H54 (cell line): ENCODE measurements at places on chromosomes 3 and 15.

DNA sequence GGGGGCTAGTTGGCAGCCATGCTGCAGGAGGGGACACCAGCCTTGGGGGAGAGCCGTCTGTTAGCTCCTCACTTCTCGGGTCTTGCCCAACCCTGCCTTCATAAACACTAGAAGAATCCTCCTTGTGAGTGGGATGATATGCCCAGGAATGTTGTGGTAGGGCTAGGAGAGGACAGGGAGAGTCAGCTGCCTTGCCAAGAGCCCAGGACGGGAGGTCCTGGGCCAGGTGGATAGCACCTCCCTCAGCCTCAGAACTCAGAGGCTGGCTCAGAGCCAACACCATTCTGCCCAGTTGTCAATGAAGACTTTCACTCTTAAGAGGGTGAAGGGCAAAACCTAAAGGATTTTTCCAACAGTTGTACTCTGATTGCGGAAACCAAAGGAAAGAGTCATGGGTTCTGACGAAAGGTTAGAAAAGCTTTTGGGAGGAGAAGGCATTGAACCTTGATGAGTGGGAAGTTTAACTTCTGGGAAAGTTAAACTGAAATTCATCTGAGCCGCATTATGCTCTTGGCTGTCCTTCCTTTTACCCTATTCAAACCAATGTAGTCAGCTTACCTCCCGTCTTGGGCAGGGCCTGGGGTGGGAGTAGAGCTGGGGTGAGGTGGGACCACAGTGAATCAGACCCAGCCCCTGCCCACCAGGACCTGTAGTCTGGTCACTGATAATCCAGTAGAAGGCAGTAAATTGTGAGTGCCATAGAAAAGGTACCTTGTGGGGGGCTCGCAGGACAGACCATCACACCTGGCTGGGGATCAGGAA, 81.9 kb downstream of the FAM43A start:
- no peak for DNase-seq

DNA sequence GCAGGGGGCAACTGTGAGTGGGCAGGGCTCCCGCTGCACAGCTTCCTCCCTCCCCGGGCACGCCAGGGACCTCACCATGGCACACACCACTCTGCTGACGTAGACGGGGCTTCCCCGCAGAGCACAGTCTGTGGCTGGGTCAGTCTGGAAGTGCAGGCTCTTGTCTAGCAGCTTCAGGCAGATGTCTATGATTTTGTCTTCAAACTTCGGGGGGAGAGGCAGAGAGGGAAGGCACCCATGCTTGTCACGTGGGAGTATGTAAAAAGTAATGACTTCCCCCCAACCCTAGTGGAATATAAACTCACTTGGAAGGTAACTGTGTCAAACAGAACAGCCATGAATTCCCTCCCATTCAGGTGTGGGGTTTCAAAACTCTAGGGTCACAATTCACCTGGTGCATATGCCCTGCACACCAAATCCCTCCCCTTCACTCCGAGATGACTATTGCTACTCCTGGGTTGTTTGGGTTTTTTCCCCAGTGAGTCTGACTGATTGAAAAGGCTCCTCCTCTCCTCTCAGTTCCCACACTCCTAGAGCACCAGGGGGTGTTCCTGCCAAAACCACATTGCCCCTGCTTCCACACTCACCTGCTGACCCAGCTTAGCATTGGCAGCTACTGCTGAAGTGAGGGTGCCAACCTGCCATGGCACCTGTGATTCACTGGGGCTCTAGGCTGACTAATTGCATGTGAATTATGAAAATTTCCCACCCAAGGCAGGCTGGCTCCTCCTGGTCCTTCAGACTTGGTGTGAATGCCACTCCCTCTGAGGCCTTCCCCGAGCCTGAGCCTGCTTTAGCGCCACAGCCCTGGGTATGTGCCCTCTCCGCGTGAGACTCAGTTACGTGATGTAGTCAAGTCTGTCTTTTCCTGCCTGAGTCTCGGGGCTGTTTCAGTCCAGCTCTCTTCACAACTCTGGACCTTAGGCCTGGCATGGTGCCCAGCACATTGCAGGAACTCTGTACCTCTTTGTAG, 13.0 kb downstream of the TGM5 start:
- peak; percentile 79 for DNase-seq

GRCh38 chr3:145326666-145327065, 834.3 kb downstream of the PLOD2 start:
- no peak for DNase-seq

GRCh38 chr3:129606636-129607390, at the start of gene PLXND1:
Gene PLXND1 (minus strand): TSS chr3:129606676. CDS start chr3:129606639, 37 bp downstream.
- DNase-seq, result peak; percentile 87

- no peak for DNase-seq
Measured at GRCh38 chr3:151419806-151420205, 35.3 kb upstream of the P2RY12 start.

DNA sequence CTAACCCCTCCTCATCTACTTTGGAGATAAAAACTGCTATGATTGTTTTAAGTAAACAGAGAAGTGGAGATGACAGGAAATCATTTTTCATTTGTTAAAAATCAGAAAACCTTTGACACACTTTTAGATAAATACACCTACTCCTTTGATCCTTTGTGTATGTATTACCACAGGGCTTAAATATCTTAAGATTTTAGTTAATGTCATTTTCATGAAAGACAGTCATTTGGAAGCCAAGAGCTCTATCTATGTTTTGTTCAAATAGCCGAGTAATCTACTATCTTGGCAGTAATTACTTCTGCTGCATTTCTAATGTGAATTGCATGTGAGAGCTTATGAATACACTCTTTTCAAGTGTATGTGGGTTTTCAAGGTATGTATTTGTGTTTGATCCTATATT, 2.0 kb downstream of the ARPP21 start:
- DNase-seq, result no peak

- no peak for DNase-seq
Measured at GRCh38 chr3:105781871-105782270, 86.9 kb downstream of the CBLB start.

DNA sequence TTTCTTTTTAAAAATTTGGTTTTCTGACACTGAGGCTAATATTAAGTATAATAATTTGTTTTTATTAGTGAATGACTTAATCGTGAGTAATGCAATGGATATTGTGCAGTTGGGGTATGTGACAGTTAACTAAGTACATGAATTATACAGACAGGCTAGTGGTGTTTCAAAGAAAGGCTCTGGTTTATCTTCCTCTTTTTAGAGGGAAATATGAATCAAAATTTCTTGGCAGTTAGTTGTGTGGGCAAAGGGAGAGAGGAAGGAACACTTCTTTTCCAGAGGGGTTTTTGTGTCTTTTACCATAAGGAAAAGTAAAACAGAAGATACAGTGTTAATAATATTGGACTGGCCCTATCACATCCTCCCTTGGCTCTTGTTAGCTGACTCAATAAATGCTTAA, 2.7 kb downstream of the ZNF654 start:
- DNase-seq, result no peak

GRCh38 chr3:36403661-36404060, 23.4 kb downstream of the STAC start:
- DNase-seq, result no peak

GRCh38 chr15:51025454-51025846, 69.3 kb downstream of the TNFAIP8L3 start:
- DNase-seq, result no peak

DNA sequence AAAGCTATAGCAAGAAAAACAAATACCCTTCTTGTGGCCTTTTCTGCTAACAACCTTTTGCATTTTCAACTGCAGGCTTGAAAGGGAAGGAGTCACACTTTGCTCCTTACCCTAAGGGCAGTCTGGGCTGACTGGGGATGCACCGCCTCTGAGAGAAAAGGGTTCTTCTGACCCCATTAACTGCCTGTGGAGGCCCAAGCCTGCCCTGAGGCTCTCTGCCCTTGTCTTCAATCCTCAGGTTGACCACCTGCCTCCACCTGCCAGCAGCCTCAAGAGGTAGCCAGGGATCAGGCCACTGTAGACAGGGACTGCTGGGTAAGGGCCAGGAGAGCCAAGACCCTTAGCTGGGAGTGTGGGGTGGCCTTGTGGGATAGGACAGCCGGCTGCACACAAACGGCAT, 93.8 kb downstream of the SQOR start:
- DNase-seq, result no peak

DNA sequence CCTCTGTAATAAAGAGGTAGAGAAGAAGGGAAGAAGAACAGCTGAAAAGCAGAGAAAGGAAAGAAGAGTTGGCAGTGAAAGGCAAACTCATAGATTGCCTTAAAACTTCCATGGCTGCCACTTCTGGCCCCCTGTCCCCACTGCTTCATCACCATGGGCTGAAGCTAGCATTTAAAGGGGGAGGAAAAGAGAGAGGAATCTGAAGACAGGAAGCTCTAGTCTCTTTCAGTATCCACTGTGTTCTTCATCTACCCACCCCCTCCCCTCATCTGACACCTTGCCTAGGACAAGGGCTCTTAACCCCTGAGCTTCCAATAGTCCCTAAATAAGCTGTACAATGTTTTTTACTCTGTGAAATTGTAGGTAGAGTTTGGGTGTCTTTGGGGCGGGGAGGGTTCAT, 60.6 kb downstream of the ALCAM start:
- no peak for DNase-seq

DNA sequence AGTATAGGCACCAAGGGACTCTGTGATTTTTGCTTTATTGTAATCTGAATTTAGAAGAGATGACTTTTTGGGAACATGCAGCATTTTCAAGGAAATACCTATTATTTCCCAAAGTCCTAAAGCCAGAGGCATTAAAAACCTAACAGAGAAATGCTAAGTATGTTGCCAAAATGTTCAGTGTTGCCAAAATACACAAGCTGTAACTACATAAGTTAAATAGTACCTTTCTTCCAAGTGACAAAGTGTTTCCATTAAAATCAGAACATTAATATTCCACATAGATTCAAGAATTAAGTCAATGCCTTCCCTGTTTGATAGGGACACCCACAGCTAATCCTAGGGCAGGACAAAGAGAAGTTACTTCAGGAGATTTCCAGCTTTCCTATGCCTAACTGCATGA, 42.0 kb downstream of the MKRN2 start:
- DNase-seq, result no peak

DNA sequence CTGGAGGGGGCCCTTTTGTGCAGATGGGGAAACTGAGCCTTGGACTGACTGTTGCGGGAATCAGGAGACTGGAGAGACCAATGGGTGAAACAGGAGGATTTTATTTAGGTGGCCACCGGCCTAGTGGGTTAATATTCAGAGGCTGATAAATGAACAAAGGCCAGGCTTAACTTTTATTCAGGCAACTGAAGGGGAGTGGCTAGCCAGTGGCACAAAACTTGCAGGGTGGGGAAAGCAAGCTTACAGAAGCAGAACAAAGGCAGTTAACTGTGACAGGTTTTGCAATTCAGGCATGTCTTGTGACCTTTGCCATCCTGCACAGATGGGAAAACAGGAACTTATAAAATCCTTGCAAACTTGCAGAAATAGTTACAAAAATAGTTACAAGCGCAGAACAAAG, 24.9 kb upstream of the ACAD9 start:
- DNase-seq, result no peak

GRCh38 chr15:73600413-73601335, 32.5 kb downstream of the NPTN start:
- no peak for DNase-seq

DNA sequence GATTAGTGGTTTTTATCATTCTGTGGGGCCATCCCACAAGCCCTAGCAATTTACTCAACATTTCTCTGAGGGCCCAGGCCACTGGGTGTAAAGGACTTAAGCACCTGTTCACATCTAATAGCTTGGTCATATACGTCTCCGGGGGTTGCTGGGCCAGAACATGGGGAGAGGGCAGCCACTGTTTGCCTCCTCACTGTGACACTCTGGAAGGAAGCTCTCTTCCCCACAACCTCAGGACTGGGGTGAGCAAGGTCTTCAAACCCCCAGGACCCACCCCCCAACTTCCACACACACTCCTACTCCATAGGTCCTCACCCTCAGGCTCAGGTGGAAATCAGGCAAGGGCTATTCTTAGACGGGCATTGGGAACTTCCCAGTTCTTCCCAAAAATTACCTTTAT, 28.9 kb downstream of the C3orf20 start:
- no peak for DNase-seq

GRCh38 chr15:98794748-98795147, 146.4 kb downstream of the IGF1R start:
- DNase-seq, result no peak

DNA sequence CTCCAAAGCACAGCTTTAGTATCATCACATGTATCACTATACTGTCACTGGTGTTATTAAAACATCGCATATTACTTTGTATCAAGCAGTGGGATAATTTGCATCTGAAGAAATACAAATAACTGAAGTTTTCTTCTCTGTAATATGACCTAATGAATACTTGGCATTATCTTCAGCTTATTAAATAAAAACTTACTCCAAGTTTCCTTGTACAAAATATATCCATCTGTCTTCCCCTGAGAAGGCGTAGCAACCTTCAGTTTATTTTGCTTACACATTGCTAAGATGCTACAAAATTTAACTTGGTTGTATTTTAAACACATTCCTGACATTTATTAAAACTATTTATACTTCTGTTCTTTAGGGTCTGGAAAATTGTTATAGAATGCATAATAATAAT, 13.7 kb downstream of the FGF7 start:
- no peak for DNase-seq

DNA sequence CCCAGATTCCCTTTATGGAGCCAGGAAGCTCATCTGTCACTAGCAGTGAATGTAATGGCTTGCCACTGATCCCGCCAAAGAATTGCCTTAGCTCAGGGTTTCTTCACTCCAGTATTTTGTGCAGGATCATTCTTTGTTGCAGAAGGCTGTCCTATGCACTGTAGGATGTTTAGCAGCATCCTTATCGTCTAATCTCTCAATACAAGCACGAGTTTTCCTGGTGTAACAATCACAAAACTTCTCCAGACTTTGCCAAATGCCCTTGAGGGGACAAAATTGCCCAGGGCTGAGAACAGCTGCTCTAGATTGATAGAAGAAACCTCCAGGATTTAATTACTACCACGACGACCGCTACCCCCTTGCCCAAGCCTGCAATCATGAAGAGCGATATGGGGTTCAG, 6.8 kb upstream of the SHQ1 start:
- DNase-seq, result no peak

DNA sequence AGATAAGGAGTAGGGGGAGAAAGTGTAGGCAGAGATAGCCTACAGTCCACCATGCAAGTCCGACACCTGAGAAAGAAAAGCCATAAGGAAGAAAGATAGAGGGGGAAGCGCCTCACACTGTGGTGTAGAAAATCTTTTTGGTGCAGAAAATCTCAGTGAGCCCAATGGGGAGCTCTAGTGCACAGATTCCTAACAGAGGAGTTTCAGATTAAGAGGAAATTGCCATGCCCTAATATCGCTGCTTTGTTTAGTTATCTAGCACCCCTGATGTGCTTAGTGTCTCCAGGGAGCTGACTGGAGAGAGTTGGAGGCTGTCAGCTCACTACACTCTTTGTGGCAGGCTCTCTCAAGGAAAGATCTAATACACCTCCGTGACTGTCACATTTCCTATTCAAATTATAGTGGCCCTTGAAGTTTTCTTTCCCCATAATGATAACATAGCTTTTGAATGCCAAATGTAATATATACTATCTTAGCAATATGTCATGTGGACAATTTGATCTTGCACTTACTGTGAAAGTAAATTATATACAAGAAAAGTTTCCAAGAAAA, 33.7 kb downstream of the CGGBP1 start:
- DNase-seq, result no peak

DNA sequence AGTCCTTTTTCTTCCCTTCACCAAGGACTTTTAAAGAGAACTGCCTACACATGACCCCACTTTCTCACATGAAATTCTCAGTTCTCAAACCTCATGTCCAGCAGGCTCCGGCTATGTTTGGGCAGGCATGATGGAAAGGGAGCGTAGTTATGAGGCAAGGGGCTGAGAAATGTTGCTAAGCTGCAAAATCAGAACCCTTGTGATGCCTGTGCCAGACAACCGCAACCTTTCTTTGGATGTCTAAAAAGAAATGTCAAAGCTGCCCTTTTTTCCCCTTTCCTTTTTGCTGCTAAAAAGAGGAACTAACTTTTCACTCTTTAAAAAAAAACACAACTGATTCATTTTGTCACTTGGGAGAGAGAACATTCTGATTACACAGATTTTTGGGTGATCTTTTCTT, 19.2 kb downstream of the GNB4 start:
- no peak for DNase-seq
